Endothelial cell (in vitro differentiated cells): ENCODE measurements at places on chromosomes 12 and 14. TPM values are rescaled to one million over a fixed set of nuclear protein-coding genes. Genes with fewer than 3 reads are reported as not detected.

The DHRS2 gene
- not detected for total RNA-seq

DNA sequence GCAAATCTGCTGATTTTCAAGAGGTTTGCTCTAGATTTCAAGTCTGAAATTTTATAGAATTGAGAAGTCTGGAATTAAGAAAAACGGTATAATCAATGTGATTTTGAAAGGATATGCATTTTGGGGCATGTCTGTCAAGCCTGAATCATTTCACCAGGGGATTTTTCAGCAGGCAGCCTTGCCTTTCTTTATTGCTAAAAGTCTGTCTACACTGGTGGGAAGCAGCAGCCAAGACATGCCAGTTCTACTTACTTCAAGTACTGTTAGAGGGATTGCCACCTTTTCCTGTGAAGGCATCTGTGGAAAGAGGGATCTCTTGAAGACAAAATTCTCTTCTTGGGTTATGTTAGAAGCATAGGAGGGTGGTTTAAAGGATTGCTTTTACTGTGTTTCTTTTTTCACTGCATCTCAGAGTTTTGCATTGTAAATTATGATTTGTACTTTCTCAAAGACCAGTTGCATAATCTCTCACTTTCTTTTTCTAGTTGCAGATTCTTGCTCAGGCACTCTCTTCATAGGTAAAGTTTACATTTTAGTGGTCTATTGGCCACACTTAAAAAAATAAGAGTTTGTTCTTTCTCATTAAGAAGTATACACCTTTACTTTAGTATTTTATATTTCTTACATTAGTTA, 837.0 kb downstream of the GALC start:
- H3K4me1 ChIP-seq: no peaks in the 10 kb centered on the region
- H3K36me3 ChIP-seq: no peaks in the 10 kb centered on the region
- no peak for DNase-seq
- H3K27me3 ChIP-seq: no peaks in the 10 kb centered on the region

GRCh38 chr12:76236640-76237039, 111.6 kb downstream of the BBS10 start:
- H3K4me1 ChIP-seq: no peaks in the 10 kb centered on the region
- H3K27me3 ChIP-seq: no peaks in the 10 kb centered on the region
- no peak overlapping the region for H3K27ac ChIP-seq
- no peak overlapping the region for H3K4me3 ChIP-seq
- no peak for DNase-seq

The IGFBP6 gene
- 21.1 TPM for total RNA-seq

- H3K27ac ChIP-seq: no peak overlapping the region
- no peak for DNase-seq
- H3K4me3 ChIP-seq: no peak overlapping the region
- peaks cover 26% of the 10 kb centered on the region for H3K36me3 ChIP-seq
These were observed 16.1 kb upstream of the RPLP0 start for GRCh38 chr12:120216742-120217605.

DNA sequence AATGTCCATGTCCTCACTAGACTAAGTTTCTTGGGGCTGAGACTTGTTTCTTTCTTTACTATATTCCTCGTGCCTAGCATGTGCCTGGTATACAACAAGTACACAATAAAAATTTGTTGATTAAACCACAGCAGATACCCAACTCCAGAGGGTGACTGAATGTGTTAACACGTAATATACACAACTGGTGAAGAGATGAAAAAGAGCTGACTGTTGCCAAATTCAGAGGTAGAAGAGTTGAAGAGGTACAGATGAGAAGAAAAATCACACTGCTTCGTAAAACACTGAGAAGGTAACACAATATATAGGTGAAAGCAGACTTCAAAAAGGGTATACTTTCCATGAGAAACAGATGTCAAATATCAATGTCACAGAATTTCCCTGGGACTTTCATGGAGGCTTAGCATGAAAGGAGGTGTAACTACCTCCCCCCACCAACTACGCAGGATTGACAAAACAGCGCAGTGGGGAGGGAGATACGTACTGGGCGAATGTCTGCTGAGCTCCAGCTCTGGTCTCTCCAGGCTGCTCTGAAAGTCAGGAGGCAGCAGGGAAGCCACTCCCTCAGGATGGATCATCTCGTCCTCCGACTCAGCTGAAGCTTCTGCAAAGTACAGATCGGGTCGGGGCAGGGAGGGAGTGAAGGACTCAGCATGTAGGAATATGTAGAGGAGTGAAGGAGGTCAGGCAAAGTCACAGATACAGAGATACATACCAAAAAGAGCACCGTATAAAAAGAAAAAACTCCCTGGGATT, 5.3 kb downstream of the ACIN1 start:
- H3K27ac ChIP-seq: no peak overlapping the region
- no peak for DNase-seq
- peaks cover 18% of the 10 kb centered on the region for H3K4me1 ChIP-seq
- peak overlapping the region; percentile 48 for H3K4me3 ChIP-seq

The NRL gene
- 1.2 TPM for total RNA-seq

The RPGRIP1 gene
- total RNA-seq: 1.5 TPM

The TTC7B gene
- total RNA-seq: 93.5 TPM

The TRHDE gene
- total RNA-seq: 0.54 TPM

The KCNC2 gene
- not detected for total RNA-seq

- peak; percentile 2 for DNase-seq
- H3K4me3 ChIP-seq: no peak overlapping the region
- H3K4me1 ChIP-seq: no peaks in the 10 kb centered on the region
- no peak overlapping the region for H3K27ac ChIP-seq
- peaks cover 3% of the 10 kb centered on the region for H3K36me3 ChIP-seq
- H3K27me3 ChIP-seq: peaks cover 4% of the 10 kb centered on the region
These were observed 29.4 kb upstream of the PLD4 start for GRCh38 chr14:104895207-104895785.

DNA sequence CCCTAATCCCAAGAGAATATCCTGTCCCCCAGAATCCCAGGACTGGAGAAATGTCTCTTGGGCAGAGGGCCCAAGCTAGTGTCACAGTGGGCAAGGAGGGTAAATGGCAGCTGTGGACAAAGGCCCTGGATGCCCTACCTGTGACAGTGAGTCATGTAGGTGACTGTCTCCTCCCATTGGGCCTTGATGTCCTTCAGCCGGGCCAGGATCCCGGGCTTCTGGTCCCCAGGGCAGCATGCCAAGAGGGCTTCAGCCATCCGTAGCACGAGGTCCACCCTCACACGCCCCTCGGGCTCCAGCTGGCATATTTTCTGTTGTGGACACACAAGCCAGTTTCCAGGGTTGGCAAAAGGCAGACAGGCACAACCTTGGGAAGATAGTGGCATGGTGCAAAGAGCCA, 48.8 kb downstream of the SYNE3 start:
- no peak overlapping the region for H3K27ac ChIP-seq
- H3K27me3 ChIP-seq: peaks cover 4% of the 10 kb centered on the region
- H3K4me3 ChIP-seq: no peak overlapping the region
- H3K36me3 ChIP-seq: no peaks in the 10 kb centered on the region

DNA sequence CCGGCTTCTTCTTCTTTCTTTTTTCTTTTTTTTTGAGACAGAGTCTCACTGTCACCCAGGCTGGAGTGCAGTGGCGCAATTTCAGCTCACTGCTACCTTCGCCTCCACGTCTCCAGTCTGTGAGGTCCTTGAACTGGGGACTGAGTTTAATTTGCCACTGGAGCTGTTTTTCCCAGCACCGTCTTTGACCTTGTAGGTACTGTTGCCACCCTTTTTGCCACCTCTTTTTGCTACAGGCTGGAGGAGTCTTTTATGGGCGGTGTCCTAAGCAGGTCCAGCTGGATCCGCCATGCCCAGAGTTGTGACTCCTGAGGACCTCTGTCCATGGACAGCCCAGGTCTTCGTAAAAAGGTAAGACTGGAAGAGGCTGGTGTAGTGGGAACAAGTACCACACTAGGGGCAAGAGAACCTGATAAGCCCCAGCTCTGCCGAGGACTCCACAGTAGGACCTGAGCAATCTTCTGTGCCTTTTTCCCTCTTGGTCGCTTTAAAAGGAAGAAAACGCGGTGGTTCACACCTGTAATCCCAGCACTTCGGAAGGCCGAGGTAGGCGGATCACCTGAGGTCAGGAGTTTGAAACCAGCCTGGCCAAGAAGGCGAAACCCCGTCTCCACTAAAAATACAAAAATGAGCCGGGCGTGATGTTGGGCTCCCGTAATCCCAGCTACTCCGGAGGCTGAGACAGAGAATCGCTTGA, 946 bp downstream of the RNU4-2 start:
- no peaks in the 10 kb centered on the region for H3K4me1 ChIP-seq
- H3K4me3 ChIP-seq: no peak overlapping the region
- no peak overlapping the region for H3K27ac ChIP-seq
- peaks cover 8% of the 10 kb centered on the region for H3K27me3 ChIP-seq
- DNase-seq: peak; percentile 43
- H3K36me3 ChIP-seq: no peaks in the 10 kb centered on the region

DNA sequence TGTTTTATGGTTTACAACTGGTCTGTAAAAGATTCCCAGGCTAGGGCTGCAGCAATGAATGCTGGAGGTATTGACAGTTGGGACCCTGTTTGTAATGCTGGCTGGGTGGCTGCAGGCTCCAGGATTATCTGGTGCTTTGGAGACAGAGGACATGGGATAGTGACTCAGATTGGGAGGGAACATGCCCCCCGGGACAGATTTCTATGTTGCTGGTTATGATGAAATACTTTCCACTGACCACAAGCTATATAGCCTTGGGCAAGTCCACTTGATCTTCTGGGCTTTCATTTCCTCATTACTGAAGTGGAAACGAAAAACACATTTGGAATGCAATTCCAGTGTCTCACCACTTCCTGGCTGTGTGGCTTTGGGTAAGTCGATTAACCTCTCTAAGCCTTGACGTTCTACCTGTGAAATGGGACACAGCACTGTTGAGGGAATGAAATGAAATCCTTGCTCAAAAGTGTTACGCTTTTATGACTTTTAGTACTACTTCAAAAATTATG, 6.3 kb upstream of the TPCN1 start:
- DNase-seq: no peak
- no peak overlapping the region for H3K4me3 ChIP-seq
- no peak overlapping the region for H3K27ac ChIP-seq
- no peaks in the 10 kb centered on the region for H3K36me3 ChIP-seq

DNA sequence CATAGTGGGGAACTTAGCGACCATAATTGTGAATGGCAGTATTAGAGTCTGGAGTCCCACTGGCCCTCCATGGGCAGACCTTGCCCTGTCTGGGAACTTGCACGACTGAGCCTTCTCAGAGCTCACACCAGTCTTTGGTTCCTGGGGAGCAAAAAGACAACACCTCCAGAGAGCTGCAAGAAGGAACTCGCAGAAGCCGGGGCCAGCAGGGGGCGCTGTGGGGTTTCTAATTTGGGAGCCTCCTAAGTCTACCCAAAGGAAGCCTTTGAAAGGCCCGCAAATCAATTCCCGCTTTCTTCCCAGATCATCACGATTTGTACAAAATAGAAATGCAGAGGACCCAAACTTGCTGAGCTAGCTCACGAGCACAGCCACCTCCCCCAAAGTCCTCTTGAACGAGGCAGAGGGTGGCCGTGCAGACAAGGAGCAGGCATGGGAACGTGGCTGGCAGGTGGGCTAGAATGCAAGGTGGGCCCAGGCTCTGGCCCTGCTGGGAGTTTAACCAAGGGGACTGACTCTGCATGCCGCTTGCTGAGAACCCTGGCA, 46.3 kb upstream of the FBXO21 start:
- H3K27me3 ChIP-seq: no peaks in the 10 kb centered on the region
- H3K4me1 ChIP-seq: no peaks in the 10 kb centered on the region
- H3K27ac ChIP-seq: no peak overlapping the region

The VPS33A gene
- 32.1 TPM for total RNA-seq

The ALX1 gene
- 3.1 TPM for total RNA-seq

DNA sequence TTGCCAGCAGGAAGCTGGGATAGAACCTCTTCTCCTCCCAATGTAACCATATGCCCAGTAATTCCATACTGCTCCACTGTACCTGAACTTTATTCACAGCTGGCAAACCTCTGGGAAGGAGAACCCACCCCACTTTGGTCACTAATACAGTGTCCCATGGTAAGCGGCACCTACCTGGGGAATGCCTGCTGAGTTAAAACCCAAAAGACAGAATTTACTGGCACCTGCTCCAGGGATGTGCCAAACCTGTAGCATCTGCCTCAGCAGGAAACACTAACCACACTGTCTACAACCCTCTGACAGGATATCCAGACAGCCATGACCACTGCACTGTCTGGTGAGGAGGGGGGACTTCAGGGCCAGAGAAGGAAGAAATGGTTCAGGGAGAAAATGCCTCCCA, 26.6 kb downstream of the DDX24 start:
- peaks cover 41% of the 10 kb centered on the region for H3K36me3 ChIP-seq
- peaks cover 2% of the 10 kb centered on the region for H3K4me1 ChIP-seq
- H3K27ac ChIP-seq: no peak overlapping the region
- DNase-seq: no peak
- no peak overlapping the region for H3K4me3 ChIP-seq

DNA sequence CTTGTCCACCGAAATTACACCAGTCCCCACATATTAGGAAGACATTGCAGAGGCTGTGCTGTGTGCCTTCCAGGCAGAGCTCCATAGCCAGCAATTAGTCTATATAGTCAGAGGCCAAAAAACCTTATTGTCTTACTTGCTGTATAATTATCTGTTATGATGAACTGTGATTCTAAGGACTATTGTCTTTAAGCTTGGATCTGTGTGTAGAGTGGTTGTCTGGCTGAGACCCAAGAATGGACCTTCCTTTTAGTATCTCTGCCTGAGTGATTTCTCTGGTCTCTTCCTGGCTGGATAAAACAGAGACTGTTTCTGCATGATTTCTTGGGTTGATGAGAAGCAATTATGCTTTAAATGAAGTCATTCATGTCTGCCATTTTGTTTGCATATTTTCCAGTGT, 465.3 kb downstream of the PRKD1 start:
- H3K27ac ChIP-seq: no peak overlapping the region
- H3K4me1 ChIP-seq: no peaks in the 10 kb centered on the region
- H3K27me3 ChIP-seq: peaks cover 1% of the 10 kb centered on the region
- no peak for DNase-seq
- no peak overlapping the region for H3K4me3 ChIP-seq
- H3K36me3 ChIP-seq: no peaks in the 10 kb centered on the region

DNA sequence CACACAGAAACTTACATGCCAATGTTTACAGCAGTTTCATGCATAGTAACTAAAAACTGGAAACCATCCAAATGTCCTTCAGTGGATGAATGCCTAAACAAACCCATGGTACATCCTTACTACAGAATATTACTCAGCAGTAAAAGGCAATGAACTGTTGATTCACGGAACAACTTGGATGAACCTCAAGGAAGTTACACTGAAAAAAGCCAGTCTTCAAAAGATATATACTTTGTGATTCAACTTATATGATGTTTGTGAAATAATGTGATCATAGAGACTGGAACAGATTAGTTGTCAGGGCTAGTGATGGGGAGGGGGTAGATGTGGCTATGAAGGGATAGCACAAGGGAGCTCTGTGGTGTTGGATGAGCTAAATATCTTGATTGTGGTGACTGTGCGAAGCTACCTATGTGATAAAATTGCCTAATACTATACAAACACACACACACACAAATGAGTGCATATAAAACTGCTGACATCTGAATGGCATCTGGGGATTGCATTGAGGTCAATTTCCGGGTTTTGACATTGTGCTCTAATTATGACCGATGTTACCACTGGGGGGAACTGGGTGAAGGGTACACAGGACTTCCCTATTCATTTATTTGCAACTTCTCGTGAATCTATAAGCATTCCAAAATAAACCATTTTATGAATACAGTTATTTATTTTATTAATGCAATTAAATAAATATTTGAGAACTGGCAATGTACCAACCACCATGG, 94.3 kb downstream of the RIN3 start:
- peaks cover 14% of the 10 kb centered on the region for H3K27me3 ChIP-seq
- no peak overlapping the region for H3K27ac ChIP-seq
- DNase-seq: no peak
- peaks cover 6% of the 10 kb centered on the region for H3K36me3 ChIP-seq
- no peak overlapping the region for H3K4me3 ChIP-seq

- H3K36me3 ChIP-seq: no peaks in the 10 kb centered on the region
- no peaks in the 10 kb centered on the region for H3K27me3 ChIP-seq
- DNase-seq: no peak
- peaks cover 5% of the 10 kb centered on the region for H3K4me1 ChIP-seq
These were observed 90.8 kb upstream of the DAAM1 start for GRCh38 chr14:59097681-59098080.
